D341Med (cell line): ENCODE measurements at places on chromosomes 11 and 22.
A peak's percentile ranks its signal among the peaks of the same experiment; 100 is the strongest.

- peak; percentile 39 for DNase-seq
Measured at GRCh38 chr11:126716456-126717083, 284.0 kb downstream of the KIRREL3 start.

GRCh38 chr22:40046126-40046525, 51.4 kb downstream of the FAM83F start:
- DNase-seq = no peak

- DNase-seq = no peak
Measured at GRCh38 chr11:47394322-47395222, 13.8 kb upstream of the SLC39A13 start.

GRCh38 chr11:73597956-73598718, at the start of gene FAM168A:
FAM168A (minus strand) TSS chr11:73598112; CDS start chr11:73468474, 129,638 bp downstream.
- peak; percentile 95 for DNase-seq

GRCh38 chr11:118115048-118115447, 28.3 kb upstream of the SMIM35 start:
- DNase-seq = no peak

GRCh38 chr11:65588199-65589054, 7.2 kb downstream of the KCNK7 start:
- peak; percentile 87 for DNase-seq

DNA sequence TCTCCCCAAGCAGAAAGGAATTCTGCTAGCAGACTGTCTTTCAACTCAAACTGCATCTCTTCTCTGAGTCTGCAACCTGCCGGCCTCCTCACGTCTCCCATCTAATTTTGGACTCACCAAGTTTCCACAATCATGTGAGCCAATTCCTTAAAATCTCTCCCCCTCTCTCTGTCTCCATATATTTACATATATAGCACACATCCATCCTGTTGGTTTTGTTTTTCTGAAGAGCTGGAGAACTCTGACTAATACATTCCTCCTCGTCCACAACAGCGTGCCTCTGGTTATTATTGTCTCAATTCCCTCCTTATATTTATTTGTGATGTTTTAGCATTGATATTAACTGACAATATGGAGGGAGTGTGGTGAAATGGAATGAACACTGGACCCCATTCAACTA, 29.6 kb upstream of the FJX1 start:
- no peak for DNase-seq

DNA sequence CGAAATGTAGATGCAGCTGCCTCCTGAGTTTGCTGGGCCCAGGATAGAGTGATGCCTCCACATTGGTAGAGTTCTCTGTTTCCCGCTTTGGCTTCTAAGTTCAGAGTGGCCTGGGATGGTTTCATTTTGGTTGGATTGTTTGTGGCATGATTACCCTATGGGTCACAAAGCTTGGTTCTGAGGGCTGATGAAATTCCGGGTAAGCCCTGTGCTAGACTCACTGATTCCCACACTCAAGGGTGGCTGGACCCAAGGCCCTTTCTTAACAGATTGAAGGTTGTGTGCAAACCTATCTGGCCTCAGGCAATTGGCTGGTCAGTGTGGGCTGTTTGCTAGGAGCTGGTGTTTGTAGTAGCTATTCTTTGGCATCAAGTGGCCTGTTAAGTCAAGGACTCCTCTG, 158.4 kb downstream of the MYO18B start:
- no peak for DNase-seq

GRCh38 chr11:94799726-94800125, 31.6 kb downstream of the AMOTL1 start:
- no peak for DNase-seq

- no peak for DNase-seq
Measured at GRCh38 chr11:45051621-45052020, 94.8 kb upstream of the PRDM11 start.

- no peak for DNase-seq
Measured at GRCh38 chr11:16669799-16670415, 68.5 kb upstream of the C11orf58 start.

GRCh38 chr11:26575946-26576345, 3.9 kb upstream of the MUC15 start:
- no peak for DNase-seq

DNA sequence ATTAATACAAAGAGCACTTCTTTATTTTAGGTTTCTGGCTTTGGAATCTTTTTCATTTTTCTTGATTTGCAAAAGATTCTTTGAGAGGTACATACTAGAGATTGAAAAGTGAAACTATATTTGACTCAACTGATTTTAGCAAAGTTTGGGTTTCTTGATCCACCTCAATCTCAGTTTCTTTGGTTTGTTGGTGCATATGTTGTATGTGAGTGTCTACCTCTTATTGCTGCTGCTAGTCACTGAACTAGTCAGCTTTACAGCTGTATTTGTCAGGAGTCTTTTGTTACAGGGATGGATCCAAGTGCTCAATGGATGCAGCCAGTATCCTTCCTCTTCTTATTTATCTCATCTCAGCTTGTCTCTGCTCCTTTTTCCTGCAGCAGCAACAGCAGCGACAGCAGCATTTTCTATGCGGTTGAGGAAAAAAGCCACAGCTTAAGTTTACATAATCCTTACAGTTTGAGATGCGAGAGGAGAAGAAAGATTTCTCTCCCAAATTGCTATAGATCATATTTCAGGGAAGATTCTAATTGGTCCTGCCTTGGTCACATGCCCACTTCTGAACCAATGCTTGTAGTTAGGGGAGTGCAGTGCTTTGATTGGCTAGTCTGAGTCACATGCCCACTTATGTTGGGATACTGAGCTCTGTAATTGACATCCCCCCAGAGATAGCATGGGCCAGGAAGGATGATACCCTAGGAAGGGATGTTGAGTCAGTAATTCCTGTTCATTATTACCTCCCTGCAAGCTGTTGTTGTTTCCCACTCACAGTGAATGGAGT, 10.0 kb upstream of the ZNRF3 start:
- no peak for DNase-seq

DNA sequence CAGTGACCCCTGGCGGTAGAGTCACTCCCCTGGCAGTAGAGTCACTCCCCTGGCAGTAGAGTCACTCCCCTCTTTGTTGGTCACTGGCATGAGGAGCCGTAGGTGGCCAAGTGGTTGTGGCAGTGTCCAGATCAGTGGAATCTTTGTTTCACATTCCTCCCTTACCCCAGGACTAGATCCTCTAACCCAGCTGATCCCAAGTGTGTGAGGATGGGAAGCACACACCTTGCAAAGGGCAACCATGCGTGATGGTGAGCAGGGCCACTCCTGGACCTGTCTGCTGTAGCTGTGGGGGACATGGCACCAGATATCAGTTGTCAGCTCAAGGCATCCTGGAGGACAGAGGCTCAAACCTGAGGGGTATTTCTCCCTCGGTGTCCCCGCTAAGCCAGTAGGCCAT, 37.8 kb downstream of the OSBP2 start:
- DNase-seq = peak; percentile 10

- peak; percentile 46 for DNase-seq
Measured at GRCh38 chr11:17388609-17389210, at the start of gene KCNJ11. KCNJ11 (minus strand) TSS chr11:17388659; CDS start chr11:17388091, 568 bp downstream.

- DNase-seq = no peak
Measured at GRCh38 chr11:105577641-105578040, 32.2 kb upstream of the GRIA4 start.

GRCh38 chr11:87451395-87451794, 413.7 kb downstream of the TMEM135 start:
- DNase-seq = no peak

- DNase-seq = no peak
Measured at GRCh38 chr11:111954154-111954553, 17.0 kb downstream of the DIXDC1 start.

- no peak for DNase-seq
Measured at GRCh38 chr11:63997104-63997700, 11.0 kb downstream of the OTUB1 start.

- DNase-seq = no peak
Measured at GRCh38 chr22:43213051-43213450, 26.1 kb upstream of the TTLL12 start.

DNA sequence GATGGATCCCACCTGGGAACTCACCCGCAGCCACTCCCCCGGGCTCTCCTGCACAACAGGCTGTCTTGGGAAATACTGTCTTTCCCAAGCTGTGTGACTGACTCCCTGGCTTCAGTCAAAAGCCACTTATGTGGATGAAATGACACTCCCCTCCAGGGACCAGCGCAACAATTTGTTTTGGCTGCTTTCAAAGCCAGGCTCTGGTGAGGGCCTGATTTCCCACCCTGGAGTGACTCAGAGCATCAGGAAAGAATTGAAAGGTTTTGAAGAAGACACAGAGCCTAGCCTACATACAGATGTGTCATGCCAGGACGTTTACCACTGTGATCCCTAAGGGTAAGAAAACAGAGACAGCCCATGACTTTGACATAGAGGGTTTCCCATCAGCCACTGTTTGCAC, 550.5 kb downstream of the MIAT start:
- DNase-seq = no peak

- DNase-seq = no peak
Measured at GRCh38 chr11:122158171-122158570, 42.2 kb upstream of the BLID start.

DNA sequence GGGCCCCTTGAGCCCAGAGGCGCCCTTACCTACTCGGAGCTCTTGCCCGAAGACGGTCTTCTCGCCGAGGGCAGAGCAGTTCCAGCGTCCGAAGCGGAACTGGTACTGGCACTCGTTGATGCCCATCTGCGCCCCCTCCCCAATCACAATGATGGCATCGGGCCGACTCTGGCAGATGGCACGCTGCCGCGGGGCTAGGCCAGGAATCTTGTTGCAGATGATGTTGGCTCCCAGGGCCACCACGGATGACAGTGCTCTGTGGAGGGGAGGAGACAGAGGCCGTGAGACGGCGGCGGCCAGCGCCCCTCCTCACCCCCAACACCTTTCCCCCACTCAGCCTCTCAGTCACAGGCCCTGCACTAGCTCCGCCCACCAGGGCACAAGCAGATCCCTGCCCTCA, 27.1 kb downstream of the WNT7B start:
- DNase-seq = no peak

GRCh38 chr11:44307340-44308099, 2.4 kb downstream of the ALX4 start:
- no peak for DNase-seq

GRCh38 chr11:79482800-79483199, 42.0 kb upstream of the TENM4 start:
- DNase-seq = no peak

- no peak for DNase-seq
Measured at GRCh38 chr11:2826679-2827056, 58.9 kb downstream of the CDKN1C start.

DNA sequence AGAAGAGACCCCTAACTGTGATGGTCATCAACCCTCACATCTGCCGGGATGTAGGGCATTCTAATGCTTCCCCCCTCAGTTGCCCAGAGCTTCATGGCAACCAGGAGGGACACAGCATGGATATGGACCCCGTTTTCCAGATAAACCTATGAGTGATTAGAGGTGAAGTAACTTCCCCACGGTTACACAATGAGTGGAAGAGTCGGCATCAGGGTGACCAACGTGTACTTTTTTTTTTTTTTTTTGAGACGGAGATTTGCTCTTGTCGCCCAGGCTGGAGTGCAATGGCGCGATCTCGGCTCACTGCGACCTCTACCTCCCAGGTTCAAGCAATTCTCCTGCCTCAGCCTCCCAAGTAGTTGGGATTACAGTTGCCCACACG, 25.0 kb downstream of the TXN2 start:
- DNase-seq = no peak

DNA sequence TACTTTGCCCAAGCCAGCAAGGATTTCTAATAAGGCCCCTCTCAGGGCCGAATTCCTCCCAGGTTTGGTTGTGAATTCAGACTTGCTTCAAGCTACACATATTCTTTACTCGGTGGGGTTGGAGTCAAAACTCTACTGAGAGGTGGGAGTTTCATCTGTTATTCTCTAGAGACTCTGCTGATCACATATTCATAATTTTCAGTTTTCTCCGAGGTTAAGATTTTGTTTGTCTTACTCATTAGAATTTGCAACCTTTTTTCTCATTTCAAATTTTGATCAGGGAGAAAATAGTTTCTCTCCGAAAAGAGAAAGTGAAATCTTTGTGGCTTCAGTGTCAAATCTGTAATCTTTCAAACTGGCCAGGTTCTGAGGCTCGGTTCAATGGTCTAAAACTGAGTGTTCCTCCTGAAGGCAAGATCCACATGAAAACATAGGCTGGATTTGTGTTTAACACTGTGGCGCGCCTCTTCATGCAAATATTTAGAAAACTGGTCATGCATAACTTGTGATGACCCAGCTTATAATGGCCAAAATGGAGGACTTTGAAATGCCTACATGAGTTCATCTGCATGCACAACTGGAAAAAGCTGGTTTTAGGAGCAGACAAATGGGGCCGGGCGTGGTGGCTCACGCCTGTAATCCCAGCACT, 21.5 kb upstream of the GSTP1 start:
- no peak for DNase-seq

- no peak for DNase-seq
Measured at GRCh38 chr11:61828379-61828628, 204 bp downstream of the FADS2 start.

DNA sequence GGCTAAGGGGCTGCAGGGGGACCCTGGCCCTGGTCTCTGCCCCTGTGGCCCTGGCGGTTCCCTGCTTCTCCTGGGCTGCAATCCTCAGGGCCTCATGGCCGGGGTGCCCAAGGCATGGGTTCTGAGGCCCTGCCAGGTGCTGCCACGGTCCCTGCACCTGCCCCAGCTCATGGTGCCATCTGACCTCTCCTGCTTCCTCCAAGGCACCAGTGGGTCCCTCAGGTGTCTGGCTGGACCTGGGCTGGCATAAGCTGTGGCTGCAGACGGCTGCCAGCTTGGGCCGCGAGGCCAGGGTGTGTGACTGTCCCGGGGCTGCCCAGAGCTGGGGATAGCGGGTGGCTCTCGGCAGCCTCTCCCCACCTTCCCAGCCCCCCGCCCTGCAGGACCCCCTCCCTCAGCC, 2.0 kb downstream of the INS start:
- no peak for DNase-seq

DNA sequence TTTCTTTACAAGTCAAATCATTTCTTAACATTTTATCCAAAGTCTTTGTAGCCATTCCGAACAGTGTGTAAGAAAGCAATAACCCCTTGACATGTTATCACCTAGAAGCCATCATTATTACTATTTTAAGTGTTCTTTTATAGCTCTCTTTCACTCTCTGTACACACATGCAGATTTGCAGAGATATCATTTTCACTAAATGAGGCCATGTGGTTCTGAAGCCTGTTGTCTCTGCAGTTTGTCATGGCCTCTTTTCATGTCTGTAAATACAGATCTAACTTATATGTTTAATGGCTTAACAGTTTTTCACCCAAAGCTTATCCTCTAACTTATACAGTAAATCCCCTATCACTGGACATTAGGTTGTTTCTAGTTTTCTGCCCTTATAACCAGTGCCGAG, 166.8 kb downstream of the MYO18B start:
- no peak for DNase-seq

DNA sequence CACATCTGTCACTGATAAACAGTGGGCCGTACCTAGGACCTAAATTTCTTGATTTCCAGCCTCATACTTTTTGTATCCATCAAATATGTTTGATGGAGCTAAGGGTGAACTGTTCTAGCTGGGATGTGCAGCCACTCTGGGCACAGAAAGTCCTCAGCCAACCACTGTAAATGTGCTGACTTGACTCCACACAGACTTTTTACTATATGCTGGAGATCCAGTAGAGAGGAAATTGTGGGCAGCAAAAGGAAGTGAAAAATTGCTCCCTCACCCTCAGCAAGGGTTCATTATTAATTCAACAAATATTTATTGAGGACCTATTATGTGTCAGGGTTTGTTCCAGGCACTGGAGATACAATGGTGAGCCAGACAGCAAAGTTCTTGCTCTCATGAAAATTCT, 54.2 kb upstream of the AMPD3 start:
- DNase-seq = no peak
